ENCODE measurements at places on chromosomes 7 and 10.

DNA sequence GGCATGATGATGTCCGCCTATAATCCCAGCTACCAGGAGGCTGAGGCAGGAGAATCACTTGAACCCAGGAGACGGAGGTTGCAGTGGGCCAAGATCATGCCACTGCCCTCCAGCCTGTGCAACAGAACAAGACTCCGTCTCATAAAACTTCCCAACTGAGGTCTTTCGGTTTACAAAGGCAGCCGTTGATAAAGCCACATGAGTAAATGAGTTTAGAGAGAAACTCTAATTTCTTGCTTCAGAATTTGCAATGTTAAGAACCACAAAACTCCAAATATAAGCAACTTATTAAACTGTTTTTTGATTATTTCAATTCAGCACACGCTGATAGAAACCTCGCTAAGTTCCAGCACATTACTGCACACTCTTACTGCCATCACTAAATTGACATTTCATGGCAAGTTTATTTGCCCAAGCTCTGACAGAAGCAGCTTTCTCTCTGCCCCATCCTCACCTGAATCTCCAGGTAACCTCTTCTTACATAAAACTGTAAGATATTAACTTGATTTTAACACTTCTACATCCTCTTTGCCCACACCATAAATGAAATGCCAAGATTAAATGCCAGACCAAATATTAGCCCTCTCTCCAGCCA is 67.7 kb downstream of the FGFR2 start:
- DNase-seq = no peak

GRCh38 chr7:81533426-81533825 is 236.4 kb downstream of the HGF start:
- DNase-seq = no peak

DNA sequence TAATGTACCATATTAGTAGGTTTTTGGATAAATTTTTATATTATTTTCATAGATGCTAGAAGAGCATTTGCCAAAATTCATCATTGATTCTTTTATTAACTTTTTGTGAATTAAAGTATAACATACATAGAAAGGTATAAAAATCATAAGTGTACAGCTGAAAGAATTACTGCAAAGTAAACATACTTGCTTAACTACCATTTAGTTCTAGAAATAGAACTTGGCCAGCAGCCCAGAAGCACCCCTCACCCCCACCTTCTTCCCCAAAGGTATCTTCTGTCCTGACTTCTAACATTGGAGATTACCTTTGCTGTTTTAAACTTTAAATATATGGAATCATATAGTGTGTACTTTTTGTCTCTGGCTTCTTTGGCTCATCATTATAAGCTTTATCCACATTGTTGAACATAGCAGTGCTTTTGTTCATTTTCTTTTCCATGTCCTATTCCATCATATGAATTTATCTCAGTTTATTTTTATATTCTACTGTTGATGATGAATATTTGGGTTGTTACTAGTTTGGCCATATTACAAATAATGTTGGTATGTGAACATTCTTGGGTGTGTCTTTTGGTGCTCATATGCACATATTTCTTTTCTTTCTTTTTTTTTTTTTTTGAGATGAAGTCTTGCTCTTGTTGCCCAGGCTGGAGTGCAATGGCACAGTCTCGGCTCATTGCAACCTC is 142.8 kb downstream of the ADK start:
- no peak for DNase-seq

GRCh38 chr10:27723436-27723835 is 22.2 kb downstream of the MKX start:
- DNase-seq = no peak

- DNase-seq = no peak
Observed at GRCh38 chr10:22643775-22644174, 70.6 kb downstream of the PIP4K2A start.

- no peak for DNase-seq
Observed at GRCh38 chr7:29350351-29350750, 155.8 kb downstream of the CHN2 start.

DNA sequence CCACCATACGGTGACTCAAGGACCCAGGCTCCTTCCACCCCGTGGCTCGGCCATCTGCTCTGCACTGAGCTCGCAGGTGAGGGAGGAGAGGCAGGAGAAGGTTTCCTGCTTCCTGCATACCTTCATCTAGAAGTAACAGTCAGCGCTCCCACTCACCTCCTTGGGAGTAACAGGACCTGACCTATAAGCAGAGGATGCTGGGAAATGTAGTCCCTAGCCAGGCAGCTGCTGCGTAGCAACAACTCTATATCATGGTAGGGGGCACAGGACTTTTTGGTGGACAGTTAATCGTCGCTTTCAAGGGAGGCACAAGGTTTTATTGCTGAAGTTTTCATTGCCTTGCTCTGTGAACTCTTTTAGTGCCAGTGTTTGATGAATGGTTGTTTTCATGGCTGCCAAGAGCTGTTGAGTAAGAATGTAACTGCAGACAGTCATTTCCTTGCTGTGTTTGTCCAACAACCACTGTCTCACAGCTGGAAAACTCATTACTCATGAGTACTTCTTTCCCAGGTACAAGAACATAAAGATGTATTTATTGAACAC is 10.2 kb upstream of the ZFYVE27 start:
- no peak for DNase-seq
